ENCODE measurements at places on chromosomes 13 and 19.

- no peak for DNase-seq
Measured at GRCh38 chr13:112118451-112119064, 51.6 kb downstream of the SOX1 start.

DNA sequence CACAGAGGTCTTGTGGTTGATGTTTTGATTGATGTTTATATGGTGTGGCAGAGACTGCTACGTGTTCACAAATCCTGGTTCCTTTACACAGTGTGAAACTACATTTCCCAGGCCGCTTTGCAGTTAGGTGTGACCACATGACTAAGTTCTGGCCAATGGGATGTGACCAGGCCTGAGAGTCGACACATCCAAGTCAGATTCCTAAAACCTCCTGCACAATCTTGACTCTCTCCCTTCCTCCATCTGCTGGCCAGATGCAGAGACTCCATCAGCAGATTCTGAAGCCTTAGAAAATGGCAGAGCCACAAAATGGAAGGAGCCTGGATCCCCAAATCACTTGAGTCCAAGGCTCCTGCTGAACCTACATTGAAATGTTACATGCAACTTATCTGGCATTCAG, 12.6 kb downstream of the CD37 start:
- no peak for DNase-seq

DNA sequence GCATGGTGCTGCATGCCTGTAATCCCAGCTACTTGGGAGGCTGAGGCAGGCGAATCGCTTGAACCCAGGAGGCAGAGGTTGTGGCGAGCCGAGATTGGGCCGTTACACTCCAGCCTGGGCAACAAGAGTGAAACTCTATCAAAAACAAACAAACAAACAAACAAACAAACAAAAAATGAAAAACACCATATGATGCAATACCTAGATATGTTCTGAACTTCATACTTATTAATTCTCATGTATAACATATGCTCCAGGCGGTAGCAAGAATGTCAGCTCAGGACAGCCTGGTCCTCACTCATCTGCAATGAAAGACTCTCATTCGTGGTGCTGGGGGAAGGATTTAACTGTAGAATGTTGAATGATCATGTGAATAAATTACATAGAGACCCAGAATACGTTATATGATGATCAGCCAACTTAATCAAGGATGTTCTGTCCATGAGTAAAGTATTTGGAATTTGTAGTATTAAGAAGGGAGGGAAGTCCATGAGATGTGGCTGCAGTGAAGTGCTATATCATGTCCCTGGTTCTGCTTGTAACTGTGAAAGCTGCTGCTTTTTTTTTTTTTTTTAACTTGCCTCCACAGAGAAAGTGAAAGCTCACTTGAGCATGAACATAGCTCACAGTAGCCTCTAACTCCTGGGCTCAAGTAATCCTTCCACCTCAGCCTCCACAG, 206.8 kb downstream of the UQCRFS1 start:
- DNase-seq, result no peak

GRCh38 chr19:10740798-10741197, 22.9 kb downstream of the DNM2 start:
- no peak for DNase-seq

- DNase-seq, result no peak
Measured at GRCh38 chr19:46404055-46404752, 9.2 kb downstream of the CCDC8 start.

DNA sequence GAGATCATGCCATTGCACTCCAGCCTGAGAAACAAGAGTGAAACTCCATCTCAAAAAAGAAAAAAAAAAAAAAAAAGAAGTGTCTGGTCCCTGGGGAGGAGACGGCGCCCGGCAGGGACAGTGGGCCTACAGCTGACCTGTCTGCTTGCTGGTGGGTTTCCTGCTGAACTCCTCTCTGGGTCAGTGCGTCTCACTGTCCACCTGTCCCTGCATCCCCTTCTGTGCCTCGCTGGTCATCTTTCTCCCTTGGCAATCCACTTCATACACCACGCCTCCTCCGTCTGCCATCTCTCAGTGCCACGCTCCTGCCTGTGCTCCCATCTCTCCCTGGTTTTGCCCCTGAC, 63.4 kb downstream of the ACSBG2 start:
- DNase-seq, result no peak

DNA sequence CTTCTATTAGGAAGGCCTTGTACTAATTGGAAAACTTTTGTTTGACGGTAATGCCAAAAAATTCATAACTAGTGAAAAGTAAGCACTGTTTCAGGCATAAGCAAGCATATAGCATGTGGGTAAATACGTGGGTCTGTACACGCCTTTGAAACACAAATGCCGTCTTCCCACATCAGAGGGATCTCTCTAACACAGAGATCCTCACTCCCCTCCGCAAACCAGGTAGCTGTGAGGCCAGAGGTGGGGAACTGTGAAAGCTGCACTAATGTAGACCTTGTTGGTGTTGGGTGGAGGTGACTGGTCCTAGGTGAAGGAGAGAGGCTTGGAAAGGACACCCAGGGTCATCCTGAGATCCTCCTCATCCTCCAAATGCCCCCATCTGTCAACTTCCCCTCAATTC, 16.0 kb upstream of the POU2F2 start:
- DNase-seq, result no peak

GRCh38 chr19:16094360-16095070, 17.2 kb upstream of the RAB8A start:
- no peak for DNase-seq

- no peak for DNase-seq
Measured at GRCh38 chr19:23294141-23294540, 43.9 kb upstream of the ZNF724 start.

- DNase-seq, result no peak
Measured at GRCh38 chr13:51916962-51917361, 55.2 kb downstream of the CCDC70 start.

- no peak for DNase-seq
Measured at GRCh38 chr13:41492432-41493260, 35.3 kb downstream of the RGCC start.

GRCh38 chr19:12015015-12015752, 20.3 kb downstream of the ZNF433 start:
- no peak for DNase-seq

- no peak for DNase-seq
Measured at GRCh38 chr19:11261971-11262839, at the start of gene DOCK6. TSS of gene DOCK6 (minus strand) at chr19:11262524. CDS start at chr19:11262440, 84 bp downstream.

DNA sequence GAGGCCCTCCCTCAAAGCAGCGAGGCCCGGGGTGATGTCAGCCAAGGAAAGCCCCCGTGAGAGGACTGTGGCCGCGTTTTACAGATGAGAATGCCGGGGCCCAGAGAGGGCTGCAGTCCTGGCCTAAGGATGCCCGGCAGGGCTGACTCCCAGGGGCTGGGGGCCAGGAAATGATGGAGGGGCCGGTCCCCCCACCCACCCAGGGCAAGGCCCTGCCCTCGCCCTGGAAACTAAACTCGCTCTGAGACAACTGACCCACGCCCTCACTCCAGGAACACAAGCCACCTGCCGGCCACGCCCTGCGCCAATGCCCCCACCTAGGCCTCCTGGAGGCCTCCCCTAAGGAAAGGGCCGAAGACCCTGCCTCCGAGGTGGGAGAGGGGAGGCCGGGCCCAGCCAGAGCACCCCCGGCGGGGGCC, 7.2 kb downstream of the ZBTB7A start:
- DNase-seq, result no peak

DNA sequence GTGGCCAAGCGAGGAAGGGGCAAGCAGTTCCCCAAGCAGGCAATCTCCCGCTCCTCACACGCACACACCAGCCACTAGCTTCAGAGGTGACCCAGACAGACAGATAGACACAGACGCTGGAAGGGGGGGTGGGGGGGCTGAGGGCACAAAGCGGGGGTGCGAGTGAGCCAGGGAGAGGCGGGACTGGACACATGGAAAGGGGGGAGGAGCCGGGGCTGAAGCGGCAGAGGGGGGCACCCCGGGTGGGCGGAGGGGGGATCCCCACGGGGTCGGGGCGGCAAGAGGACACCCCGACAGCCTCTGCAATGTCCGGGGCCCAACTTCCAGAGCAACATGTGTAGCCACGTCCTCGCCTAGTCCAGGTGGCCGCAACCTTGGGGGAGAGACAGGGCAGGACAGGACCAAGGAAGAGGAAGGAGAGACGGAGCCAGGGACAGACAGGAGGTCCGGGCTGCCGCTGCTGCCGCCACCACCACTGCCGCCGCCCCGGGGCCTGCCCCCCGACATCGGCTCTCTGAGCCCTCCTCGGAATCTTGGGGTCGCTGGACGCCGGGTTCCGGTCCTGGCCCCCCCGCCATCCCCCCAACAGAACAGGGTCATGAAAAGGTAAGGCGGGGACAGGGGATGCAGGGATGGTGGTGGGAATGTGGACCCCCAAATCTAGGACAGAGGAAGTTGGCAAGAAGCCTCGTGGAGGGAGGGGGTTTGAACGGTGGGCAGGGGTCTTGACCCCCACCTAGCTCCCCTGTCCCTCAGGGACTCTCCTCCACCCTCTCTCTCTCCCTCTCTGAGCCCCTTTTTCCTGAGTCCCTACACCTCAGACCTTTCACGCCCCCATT, 1.1 kb downstream of the GRIN2D start:
- no peak for DNase-seq

DNA sequence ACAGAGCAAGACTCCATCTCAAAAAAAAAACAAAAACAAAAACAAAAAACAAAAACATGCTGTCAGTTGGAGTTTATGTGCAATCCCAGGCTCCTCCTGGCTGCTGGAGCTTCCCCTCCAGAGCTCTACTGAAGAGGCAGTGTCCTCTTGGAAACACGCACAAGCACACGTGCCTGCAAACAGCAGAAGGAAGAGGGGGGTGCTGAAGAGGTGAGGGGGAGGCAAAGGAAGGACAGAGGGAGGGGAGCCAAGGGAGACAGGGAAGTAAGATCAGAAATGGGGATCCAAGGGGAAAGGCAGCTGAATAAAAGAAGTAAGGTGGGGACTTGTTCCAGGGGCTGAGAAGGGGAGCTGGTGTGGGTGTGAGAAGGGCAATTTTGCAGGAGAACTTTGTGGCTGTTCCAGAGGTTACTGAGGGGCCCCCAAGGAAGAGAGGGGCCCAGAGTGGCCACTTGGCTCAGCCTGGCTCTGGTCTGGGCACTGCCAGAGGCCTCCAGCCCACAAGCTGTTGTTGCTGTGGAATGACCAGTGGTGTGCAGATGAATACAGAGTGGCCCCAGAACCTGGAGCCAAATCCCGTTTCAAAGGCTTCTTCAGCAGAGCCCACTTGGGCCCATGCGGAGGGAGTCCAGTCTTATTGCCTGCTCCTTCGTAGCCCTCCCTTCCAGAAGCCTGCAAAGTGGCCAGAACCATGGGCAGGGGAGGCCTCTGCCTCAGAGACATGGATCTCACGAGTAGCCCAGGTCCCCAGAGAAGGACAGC, 34.4 kb downstream of the LYL1 start:
- no peak for DNase-seq

Data from keratinocyte (primary cell).